ENCODE measurements at places on chromosomes 1 and 21.

DNA sequence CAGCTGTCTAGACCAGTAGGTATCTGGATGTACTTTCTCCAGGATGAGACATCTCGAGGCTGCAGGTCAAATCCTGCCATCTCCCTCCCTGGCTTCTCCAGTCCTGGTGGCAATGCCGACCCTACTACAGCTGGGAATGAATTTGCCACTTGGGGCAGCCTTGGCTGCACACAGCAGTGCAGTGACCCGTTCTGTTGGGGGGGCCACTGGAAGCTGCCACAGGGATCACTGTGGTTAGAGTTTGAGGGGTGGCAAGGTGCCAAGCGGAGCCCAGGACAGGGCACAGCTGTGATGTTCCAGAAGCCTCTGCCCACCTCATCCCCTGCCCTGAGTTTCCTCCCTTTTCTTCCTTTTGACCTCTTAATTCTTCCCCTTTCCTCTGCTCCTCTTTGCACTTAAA lies 17.1 kb downstream of the COL6A2 start:
- DNase-seq: no peak

GRCh38 chr1:210616356-210616755 lies 287.7 kb downstream of the HHAT start:
- no peak for DNase-seq

DNA sequence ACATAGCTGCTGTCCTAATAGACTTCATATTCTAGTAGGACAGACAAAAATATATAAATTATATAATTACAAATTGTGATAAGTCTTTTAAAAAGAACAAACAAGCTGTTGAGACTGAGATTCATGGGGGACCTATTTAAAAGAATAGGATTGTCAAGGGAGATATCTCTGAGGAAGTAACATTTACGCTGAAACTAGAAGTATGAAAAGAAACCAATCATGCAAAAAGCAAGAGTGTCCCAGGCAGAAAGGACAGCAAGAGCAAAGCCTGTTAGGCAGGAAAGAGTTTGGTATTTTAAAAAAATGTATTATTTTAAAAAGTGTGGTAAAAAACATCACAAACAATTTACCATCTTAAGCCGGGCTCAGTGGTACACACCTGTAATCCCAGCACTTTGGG lies 9.1 kb upstream of the METTL13 start:
- no peak for DNase-seq

- DNase-seq: no peak
These were observed 3.2 kb upstream of the B3GALT2 start for GRCh38 chr1:193189442-193190095.

DNA sequence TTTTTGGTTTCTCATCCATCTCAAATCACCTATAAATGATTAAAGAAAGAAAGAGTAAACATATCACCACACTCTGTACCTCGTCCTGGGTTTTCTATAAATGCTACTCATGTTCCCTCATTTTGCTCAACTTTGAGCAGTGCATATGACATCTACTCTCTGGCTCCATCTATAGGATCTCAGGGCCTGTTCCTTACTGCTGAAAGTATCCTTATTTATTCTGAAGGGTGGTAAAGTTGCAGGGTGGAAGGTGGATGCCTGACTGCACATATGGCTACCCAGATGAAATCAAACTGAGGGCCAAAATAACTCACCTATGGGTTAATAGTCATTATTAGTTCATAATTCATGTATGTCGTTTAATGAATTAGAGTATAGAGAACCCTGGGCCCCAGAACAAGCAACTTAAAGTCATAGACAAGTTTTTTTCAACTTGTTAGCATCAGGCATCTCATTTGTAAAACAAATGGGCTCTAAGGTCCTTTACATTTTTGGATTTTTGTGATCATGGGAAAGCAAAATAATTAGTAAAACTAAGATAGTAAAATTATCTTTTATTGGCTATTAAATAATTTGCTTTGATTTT lies 46.5 kb downstream of the NCF2 start:
- peak; percentile 72 for DNase-seq

DNA sequence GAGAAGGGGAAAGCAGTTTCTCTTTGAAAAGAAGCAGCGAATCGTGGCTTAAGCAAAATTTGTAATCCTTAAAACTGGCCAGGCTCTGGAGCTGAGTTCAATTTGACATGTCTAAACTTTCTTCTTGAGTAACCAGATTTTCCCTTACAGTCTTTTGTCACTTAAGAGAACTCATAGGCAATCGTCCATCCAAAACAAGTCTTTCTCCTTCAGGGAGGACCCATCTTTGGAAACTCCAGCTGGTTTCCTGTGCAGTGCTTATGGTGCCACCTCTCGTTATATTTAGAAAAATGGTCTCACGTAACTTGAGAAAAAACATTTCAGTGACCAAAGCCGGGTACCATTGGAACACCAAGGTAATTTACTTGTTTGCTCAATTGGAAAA lies 1.8 kb upstream of the PTTG1IP start:
- DNase-seq: peak; percentile 89

GRCh38 chr1:211490821-211491415 lies 1.0 kb downstream of the RD3 start:
- DNase-seq: peak; percentile 79

DNA sequence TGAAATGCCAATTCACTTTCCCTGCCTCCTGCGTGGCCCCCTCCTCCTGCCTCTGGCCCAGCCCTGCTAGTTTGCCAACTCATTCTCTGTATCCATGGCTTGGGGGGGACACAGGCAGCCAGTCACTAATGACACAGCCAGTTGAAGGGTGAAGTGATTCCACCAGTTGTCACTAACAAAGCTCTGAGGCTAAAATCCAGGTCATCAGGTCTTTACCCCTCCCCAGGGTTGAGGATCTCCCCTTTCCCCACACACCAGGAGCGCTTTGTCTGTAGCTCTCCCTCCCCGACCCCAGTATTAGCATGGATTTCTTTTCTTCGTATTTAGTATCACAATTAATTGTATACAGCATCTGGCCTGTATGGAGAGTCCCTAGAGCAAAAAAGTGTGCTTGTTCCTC lies 394.1 kb downstream of the RRAGC start:
- no peak for DNase-seq

DNA sequence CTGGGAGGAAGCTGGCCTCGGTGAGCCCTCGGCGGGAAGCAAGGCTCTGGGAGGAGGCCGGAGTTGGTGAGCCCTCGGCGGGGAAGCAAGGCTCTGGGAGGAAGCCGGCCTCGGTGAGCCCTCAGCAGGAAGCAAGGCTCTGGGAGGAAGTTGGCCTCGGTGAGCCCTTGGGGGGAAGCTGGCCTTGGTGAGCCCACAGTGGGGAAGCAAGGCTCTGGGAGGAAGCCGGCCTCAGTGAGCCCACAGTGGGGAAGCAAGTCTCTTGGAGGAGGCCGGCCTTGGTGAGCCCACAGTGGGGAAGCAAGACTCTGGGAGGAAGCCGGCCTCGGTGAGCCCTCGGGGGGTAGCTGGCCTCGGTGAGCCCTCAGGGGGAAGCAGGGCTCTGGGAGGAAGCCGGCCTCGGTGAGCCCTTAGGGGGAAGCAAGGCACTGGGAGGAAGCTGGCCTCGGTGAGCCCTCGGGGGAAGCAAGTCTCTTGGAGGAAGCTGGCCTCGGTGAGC lies 36.0 kb downstream of the KRTAP10-1 start:
- DNase-seq: no peak

All from OCI-M1 (cell line).